Fibroblast of skin of back (primary cell): ENCODE measurements at places on chromosomes 2 and 18.

- no peak for DNase-seq
These were observed 66.8 kb downstream of the COA5 start for GRCh38 chr2:98541489-98541888.

GRCh38 chr2:239394346-239394945 lies 6.4 kb downstream of the HDAC4 start:
- DNase-seq, result no peak

DNA sequence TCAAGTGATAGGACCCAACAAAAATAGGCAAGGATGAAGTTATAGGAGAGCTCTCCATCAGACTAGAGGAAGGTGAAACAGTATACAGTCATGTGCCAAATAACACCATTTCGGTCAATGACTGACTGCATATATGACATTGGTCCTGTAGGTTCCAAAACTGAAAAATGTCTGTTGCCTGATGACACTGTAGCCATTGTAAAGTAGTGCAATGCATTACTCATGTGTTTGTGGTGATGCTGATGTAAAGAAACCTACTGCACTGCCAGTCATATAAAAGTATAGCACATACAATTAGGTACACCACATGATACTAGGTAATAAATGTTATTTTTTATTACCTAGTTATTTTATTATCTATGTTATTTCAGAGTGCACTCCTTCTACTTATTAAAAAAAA lies 147.9 kb downstream of the GREB1L start:
- DNase-seq, result no peak

GRCh38 chr18:5662586-5663090 lies 118.8 kb upstream of the EPB41L3 start:
- DNase-seq, result no peak

- DNase-seq, result peak; percentile 30
These were observed 20.2 kb downstream of the NFE2L2 start for GRCh38 chr2:177244244-177244771.

DNA sequence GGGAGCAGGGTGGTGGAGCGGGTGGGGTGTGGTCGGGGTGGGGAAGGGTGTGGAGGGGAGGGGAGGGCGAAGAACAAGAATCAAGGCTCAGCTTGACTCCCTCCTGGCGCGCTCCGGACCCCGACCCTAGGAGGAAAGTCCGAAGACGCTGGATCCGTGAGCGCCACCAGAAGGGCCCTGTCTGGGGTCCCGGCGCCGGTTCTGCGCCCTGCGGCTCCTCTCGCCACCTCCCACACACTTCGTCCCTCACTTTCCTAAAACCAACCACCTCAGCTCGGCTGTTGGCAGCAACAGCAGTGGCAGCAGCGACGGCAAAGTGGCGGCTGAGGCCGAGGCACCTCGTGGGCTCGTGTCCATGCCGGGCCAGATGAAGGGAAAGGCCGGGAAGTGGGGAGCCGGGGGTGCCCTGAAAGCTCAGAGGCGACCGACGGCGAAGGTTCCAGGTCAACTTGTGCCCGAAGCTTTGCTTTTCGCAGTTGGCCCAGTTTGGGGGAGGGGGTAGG lies 2.1 kb downstream of the KLHL14 start:
- no peak for DNase-seq

DNA sequence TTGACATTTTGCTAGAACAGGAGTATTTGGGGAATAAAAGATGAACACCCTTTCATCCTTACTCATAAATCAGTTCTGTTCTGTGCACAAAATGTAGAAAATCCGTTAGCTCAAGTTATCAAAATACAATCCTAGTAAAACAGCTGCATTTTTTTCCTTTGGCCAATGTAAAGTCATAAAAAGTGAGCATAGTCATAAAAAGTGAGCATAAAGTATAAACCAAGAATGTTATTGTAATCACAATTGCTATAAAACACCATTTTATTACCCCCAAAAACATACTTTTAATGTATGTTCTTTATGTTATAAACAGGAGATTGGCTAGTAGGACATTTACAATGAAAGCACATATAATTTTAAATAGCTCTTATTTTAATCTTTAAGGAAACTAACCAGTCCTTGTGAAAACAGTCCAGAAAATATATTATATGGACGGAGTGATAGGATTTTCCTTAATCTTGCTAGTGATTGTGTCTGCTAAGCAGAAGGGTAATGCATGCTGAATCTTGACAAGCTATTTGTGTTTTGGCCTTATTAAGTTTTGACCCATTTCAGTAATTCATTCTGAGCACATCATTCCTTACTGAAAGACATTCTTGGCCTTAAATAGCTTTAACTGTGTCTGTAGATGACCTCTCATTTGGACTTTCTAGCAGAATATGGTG lies 891.8 kb downstream of the DSC3 start:
- no peak for DNase-seq

- DNase-seq, result no peak
These were observed 7.4 kb upstream of the NTSR2 start for GRCh38 chr2:11677136-11678055.

DNA sequence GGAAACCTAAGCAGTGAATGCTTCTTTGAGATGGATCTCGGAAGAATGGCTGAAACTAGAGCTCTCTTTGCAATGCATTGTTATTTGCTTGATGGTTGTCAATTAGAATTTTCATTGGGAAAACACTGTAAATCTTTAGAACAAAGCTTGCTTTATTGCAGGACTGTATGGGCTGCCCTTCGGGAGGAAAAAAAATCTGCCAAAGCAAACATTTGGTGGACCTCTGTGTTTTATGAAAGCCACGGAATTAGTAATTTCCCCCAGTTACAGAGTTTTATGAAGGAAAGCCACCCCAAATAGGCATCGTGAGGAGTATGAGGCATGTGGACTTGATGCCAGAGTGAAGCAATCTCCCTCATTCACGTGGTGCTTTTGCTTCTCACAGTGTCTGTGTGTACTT lies 33.5 kb downstream of the RHBDD1 start:
- no peak for DNase-seq

DNA sequence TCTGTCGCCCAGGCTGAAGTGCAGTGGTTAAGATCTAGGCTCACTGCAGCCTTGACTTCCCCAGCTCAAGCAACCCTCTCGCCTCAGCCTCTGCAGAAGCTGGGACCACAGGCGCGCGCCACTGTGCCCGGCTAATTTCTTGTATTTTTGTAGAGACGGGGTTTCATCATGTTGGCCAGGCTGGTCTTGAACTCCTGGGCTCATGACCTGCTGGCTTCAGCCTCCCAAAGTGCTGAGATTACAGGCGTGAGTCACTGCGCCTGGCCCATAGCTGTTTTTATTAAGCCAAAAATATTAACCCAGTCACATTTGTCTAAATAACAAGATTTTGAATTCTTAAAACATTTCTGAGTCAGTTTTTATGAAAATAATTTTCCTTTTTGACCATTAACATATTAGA lies 6.3 kb upstream of the SFT2D3 start:
- DNase-seq, result no peak

DNA sequence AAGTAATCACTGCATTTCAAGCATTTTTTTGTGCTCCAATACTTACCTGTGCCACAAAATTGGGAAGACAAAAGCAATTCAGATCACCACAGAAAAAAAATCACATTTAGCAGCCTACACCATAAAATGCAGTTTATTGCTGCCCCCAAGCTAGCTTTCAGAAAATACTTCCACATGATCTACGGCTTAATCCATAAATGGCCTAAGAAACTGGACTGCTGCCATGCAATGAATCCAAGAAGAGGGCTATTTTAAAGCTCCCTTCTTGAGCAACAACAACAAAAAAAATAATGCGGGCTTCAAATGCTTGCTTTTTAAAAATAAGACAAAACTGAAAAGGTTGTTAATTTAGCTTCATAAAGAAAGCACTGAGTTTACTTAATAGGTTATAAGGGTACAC lies 272.3 kb downstream of the RAD51AP2 start:
- no peak for DNase-seq

DNA sequence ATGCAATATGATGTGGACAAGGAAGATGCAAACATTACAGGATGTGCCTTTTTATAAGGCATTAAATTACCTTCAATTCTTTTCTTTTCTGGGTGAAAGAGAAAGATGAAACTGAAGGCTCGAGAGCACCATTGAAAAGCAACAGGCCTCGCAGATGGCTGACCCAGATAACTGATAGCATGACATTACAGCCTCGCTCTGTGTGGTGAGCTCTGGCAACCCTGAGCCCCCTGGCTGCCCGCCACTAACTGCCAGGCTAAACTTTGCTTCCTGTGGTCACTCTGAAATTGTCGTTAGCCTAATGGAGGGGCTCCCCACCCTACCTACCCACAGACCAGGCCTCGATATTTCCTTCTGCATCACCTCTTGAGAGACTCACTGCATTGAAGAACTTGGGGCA lies 516.8 kb upstream of the FANCL start:
- DNase-seq, result no peak

DNA sequence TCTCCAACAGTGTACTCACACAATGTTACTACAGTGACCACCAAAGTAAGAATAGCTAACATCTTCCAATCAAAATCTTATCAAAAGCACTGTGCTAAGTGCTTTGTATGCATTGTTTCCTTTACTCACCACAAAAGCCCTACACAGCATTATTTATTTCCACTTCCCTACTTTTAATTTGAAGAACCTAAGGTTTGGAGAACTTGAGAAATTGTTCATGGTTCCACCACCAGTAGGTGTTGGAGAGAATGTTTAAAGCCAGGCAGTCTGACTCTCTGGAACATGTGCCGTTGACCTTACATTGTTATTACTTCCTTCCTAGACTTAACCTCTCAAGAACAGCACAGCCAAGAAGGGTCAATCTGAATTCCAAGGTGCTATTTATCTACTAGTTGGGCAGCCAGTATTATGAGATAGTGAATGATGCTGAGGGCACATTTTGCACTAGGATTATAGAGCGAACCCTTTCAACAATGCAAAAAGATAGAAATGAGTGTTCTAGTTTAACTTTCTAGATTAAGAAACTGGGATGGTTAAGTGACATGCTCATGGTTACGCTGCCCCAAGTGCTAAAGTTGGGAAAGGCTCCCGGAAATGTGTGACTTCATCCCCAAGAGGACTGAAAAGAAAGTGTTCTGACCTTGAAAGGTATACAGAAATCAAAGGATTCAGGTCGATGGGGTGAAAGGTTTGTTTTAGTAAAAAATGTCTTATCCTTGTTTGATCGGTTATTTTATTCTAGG lies 55.2 kb upstream of the FAM136A start:
- no peak for DNase-seq

DNA sequence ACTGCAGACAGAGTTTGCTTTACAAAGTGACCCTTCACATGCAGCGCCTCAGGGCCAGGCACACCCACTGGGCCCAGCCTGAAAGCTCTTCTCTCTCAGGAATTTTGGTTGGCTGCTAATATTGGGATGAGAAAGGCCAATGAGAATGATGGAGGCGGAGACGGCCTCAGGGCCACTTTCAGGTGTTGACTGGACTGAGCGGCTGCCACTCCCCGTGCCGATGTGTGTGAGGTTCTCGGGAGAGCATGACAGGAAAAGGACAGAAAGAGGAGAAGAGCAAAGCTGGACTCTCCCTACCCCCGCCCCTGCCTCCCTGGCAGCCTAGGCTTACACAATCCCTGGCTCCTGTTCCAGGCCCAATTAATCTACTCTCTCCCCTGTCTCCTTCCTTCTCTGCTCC lies 155.7 kb downstream of the CELF4 start:
- DNase-seq, result no peak

GRCh38 chr18:70329071-70329470 lies 40.2 kb downstream of the SOCS6 start:
- peak; percentile 51 for DNase-seq

DNA sequence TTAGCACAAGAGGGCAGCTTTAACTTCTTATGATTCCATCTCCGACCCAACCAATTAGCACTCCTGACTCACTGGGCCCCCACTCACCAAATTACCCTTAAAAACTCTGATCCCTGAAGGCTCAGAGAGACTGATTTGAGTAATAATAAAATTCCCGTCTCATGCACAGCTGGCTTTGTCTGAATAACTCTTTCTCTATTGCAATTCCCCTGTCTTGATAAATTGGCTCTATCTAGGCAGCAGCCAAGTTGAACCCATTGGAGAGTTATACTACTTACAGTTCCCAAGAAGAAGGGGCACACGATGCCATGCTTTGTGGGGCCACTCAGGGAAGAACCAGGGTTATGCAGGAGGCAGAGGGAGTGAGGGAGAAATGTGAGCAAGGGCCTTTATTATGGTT lies 632.8 kb downstream of the TSN start:
- DNase-seq, result no peak

GRCh38 chr18:12458771-12459170 lies 51.0 kb downstream of the PRELID3A start:
- DNase-seq, result no peak

- DNase-seq, result no peak
These were observed 73.7 kb downstream of the SP3 start for GRCh38 chr2:173891315-173892037.

GRCh38 chr2:135845997-135846396 lies 9.0 kb upstream of the LCT start:
- DNase-seq, result no peak

- DNase-seq, result peak; percentile 38
These were observed 529.8 kb upstream of the VRK2 start for GRCh38 chr2:57516698-57517340.

- DNase-seq, result peak; percentile 29
These were observed 167.6 kb downstream of the AFF3 start for GRCh38 chr2:99974682-99975375.

GRCh38 chr2:239298116-239298804 lies 102.6 kb downstream of the HDAC4 start:
- DNase-seq, result no peak

GRCh38 chr18:70931942-70932814 lies 643.3 kb downstream of the SOCS6 start:
- peak; percentile 12 for DNase-seq

GRCh38 chr2:62631160-62632085 lies 74.1 kb upstream of the EHBP1 start:
- no peak for DNase-seq

DNA sequence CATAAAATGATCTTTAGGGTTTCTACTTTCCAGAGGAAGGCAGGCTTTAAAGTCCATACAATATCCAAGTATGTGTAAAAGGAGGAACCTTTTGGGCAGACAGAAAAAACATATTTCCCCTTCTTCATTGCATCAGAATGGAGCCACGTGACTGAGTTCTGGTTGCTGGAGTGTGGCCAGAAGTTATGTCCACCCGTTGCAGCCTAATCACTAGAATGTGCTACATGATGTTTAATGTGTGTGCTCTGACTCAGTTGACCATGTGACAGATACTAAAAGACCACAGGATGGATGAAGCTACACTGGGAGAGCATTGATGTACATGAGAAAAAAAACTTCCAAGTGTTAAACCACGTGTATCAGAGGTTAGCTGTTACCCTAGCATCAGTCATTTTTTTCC lies 460.9 kb downstream of the RIT2 start:
- DNase-seq, result no peak
